Activated T-helper 9 cell treated with anti-CD3 and anti-CD28 coated beads, Interleukin-2, amount 50 U/mL, for 16 hours (primary cell): ENCODE measurements at places on chromosomes 3 and 15.

DNA sequence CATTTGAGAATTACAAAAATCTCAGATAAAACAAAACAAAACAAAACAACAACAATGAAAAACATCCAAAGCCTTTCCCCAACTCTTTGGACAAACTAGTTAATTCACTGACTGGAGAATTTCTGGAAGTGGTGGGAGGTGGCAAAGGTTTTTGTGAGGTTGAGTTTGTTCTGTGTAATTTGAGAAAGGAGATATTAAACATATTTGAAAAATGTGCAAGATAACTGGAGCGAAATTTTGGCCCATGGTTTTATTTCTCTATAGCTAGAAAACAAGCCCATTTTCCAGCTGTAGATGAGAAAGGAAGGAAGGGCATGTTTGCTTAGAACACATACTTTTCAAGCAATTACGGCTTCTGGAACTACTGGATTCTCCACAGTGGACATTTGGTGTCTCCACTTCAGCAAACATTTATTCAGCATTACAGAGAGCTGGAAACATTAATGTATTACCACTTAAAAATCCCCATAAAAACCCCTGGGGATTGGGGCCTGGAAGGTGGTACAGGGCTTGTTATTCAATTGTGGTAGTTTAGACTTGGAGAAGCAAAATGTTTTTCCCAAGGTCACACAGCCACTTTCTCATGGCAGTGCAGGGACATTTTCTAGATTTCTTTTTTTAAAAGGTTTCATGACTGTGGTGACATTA lies 135.8 kb downstream of the THSD4 start:
- no peak for DNase-seq

DNA sequence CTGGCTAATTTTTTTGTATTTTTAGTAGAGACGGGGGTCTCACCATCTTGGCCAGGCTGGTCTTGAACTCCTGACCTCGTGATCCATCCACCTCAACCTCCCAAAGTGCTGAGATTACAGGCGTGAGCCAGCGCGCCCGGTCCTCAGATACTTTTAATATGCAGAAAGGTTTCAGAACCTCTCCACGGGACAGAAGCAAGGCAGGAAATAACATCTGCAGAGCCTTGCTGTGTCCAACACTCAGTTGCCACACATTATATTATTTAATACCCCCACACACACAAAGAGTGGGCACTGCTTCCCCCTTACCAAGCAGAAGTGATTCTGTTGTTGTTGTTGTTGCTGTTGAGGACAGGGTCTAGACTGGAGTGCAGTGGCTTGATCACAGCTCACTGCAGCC lies 28.0 kb downstream of the OSBPL10 start:
- DNase-seq: no peak

DNA sequence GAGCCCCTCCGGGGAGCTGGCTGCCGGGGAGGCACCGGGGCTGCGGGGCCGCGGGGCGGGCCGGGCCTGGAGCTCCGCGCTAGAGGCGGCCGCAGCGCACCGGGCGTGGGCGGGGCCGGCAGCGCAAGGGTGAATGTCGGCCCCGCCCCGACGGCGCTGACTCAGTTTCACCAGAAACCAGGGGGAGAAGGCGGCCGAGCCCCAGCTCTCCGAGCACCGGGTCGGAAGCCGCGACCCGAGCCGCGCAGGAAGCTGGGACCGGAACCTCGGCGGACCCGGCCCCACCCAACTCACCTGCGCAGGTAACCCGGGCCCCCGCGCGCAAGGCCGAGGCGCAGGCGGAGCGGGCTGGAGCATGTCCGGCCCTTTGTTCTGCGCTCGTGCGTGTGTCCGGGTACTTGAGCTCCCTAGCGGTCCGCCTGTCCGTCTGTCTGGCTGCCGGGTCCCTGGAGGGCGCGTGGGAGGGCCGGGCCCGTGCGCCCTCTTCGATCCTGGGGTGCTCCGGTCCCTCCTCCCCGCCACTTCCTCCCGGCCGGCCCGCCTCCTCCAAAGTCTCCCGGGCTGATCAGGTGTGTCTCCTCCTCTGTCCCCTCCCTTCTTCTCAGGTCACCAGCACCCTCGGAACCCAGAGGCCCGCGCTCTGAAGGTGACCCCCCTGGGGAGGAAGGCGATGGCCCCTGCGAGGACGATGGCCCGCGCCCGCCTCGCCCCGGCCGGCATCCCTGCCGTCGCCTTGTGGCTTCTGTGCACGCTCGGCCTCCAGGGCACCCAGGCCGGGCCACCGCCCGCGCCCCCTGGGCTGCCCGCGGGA lies at the start of gene SPINT1:
Gene SPINT1 (plus strand): TSS at position 164 of the 811 bp plus-strand sequence. CDS start 507 bp downstream, at position 671.
- DNase-seq: peak; percentile 66

DNA sequence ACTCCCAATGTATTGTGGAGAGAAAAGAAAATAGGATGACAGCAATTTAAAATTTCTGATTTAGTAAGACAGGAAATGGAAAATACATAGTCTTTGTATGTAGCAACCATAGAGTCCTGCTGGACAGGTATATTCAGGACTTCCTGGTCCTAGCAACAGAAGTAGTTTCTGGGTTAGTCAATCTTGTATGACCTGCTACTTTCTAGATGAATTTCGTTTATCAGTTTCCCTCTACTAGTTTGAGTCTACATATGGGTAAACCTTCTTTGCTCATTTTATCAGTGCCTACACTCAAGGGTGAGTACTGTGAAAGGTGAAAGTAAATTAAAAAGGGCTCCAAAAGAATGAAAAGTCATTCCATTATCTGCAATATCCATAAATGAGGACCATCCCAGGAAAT lies 309.8 kb downstream of the UNC13C start:
- no peak for DNase-seq

DNA sequence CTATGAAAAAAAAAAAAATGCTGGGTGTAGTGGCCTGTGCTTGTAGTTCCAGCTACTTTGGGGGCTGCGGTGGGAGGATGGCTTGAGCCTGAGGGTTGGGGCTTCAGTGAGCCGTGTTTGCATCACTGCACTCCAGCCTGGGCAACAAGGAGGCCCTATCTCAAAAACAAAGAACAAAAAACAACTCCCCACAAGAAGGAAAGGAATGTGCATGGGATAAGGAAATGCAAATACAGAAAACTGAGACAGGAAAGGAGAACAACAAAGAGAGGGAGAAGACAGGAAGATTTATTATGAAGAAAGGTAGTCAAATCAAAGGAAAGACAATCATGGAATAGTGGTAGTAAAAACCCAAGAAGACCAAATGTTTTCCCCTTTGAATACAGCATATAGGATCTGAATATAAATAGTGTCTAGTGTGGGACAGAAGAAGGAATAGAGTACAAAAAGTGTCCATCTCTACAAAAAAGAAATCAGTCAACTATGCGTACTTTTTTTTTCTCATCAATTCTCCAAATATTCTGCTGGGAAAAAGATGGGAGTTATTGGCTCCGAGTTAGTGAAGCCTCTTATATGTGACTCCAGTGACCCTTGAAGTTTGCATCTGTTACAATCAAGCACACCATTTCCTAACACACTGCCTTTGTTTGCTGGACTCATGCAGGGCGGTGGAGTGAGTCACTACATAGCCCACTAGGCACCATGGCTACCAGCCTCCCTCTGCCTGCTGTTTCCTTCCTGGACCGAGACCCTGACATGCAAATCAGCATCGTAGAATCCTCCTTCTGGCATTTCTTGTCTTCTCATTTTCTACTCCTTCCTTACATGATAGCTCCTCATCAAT lies 101.2 kb upstream of the PTX3 start:
- DNase-seq: no peak

DNA sequence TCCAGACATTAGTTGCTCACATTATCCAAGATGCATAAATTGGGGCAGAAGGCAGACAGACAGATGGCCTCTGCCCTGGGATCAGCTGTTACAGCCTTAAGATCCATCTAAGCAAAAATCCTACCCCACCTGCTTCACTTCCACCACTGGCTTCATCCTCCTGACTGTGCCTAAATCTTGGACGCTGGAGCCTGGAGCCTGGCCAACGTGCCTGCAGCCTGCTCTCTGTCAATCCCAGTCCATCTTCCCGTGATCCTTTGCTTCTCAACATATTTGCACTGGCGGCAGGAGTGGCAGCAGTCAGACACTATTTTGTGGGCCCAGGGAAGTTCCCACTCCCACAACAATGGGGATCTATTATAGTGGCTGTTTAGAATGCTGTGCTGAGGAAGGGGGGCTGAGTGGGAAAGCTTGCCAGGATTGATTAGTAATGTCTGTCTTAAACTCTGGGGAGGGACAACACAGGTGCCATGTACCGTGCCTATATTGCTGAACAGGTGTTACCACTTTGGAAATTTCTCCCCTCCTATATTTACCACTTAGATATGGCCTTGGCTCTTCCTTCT lies 121.2 kb downstream of the MEGF11 start:
- no peak for DNase-seq

DNA sequence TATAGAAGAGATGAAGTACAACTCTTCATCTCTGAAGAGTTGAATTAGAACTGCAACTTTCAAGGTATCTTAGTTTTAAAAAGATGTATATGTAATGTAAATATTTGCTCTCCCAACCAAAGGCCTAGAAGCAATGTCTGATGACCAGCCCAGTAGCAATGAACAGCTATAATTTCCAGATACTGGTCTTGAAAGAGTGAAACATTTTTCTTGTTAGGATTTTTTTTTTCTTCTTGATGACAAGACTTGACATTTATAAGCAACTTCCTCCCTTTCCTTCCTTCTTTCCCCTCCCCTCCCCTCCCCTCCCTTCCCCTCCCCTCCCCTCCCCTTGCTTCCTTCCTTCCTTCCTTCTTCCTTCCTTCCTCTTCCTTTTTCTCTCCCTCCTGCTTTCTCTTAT lies 423.4 kb downstream of the ZIC1 start:
- no peak for DNase-seq

GRCh38 chr3:184236636-184237035 lies 7.3 kb downstream of the VWA5B2 start:
- DNase-seq: no peak

DNA sequence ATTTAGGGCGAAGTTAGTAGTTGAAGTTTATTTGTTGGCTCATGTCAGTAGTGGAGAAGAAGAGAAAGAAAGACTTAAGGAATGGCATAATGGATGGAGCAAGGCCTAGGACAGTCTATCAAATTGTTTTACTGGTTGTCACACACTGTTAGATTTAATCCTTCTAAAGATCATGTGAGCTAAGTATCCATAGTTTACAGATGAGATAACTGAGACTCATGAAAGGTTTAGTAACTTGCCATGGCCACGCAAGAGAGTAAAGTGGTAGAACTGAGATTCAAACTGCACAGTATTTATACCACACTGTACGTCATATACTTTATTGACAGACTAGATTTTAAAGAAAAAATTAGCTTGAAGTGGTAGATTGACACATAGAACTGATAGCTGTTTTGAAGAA lies 11.4 kb downstream of the SPRED1 start:
- no peak for DNase-seq

DNA sequence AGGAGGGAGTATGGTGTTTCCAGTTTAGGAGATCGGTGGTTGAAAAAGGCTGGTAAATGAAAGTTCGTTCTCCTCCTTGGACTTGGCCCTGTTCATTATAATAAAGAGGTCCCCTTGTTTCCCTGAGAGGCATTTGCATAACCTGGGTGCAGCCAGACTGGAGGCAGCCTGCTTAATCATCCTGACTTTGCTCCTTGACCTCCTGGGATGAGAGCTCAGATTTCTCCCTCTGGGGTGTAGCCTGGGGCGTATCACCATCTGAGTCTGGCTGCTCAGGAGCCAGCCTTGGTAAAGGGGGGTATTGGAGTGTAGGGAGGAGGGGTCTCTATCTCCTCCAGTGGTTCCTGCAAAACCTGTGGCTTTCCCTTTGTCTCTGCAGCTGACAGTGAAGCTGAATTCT lies 21.3 kb upstream of the ACAD9 start:
- no peak for DNase-seq

DNA sequence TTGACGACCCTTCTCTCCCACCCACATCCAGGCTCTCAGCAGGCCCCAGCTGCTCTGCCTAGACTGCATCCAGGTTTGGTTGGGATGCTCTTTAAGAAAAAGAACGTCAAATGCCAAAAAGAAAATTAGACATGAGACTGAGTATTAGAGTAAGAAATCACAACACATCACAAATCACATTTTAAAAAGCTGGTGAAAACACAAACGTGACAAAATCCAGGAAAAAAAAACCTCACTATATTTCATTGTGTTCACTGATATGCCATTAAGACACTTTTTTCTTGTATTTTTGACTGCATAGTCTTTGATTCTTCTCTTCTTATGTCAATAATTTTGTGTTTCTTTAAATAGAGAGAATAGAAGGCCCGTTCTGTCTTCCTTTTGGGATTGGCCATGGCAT lies 243.7 kb downstream of the TLE3 start:
- no peak for DNase-seq

DNA sequence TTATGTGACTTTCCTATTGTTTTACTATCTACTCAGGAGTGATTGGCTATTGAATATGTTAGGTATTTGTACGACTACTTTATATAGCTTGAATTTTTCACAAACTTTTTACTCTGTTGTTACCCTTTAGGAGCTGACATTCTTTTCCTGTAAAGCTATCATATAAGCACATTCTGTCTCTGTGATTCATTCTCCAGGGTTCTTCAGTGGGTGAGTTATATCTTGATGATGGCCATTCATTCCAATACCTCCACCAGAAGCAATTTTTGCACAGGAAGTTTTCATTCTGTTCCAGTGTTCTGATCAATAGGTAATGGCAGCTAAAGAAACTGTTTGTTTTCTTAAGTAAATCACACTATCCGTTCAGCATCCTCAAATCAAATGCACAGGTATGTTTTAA lies 10.1 kb upstream of the CAPN3 start:
- no peak for DNase-seq

- no peak for DNase-seq
Measured at GRCh38 chr15:91124132-91124531, 24.1 kb downstream of the SV2B start.

- DNase-seq: no peak
Measured at GRCh38 chr15:93300796-93301195, 211.8 kb upstream of the RGMA start.

- DNase-seq: no peak
Measured at GRCh38 chr3:133944181-133944580, 48.5 kb upstream of the RAB6B start.

DNA sequence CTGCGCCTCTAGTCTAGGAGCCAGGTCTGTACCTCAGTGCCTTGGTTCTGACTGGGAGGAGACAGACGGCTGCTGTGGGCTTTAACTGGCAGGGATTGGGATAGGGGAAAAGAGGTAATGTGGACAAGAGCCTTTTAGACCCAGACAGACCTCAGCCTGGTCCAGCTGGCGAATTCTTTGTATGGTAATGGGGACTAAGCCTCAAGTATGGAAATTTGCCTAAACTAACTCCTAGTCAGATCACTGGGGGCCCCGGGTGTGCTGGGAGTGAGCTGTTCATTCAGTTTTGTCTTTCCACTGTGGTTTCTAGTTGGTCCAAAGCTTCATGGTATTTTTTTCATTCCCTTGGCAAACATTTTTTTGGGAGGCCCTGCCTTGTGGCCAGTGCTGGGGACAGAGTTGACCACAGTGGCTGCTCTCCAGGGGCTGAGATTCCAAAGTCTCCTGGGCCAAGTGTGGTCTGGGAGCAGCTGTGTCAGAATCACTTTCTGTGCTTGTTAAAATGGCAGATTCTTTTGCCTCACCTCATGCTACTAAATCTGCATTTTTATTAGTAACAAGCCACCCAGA lies 261.4 kb upstream of the C2CD4B start:
- DNase-seq: no peak

DNA sequence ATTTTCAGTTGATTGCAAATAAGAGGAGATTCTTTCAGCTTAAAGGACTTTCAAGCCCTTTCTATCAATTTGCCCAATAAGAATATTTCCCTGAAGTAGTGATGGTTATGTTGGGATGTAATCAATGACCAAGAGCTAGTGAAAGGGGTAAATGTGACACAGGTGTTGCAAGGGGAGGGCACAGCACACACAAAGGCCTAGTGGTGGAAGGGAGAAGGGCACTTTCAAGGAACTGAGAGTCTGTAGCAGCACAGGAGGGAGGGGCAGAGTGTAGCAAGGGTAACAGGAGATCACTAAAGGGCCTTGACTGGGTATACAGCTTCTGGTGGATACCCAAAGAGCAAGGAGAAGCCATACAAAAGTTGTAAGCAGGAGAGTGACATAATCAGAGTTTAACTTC lies 217.8 kb upstream of the ARHGEF26 start:
- no peak for DNase-seq
